ENCODE measurements at places on chromosomes 16 and 17.
A peak's percentile ranks its signal among the peaks of the same experiment; 100 is the strongest.

- DNase-seq, result no peak
Observed at GRCh38 chr17:21374441-21375161, 1.6 kb upstream of the KCNJ12 start.

- no peak for DNase-seq
Observed at GRCh38 chr16:22356930-22357634, 17.3 kb downstream of the CDR2 start.

- DNase-seq, result no peak
Observed at GRCh38 chr16:10967986-10968385, 23.6 kb downstream of the CLEC16A start.

GRCh38 chr17:30379903-30380381 is 1.2 kb downstream of the CPD start:
- DNase-seq, result peak; percentile 86

DNA sequence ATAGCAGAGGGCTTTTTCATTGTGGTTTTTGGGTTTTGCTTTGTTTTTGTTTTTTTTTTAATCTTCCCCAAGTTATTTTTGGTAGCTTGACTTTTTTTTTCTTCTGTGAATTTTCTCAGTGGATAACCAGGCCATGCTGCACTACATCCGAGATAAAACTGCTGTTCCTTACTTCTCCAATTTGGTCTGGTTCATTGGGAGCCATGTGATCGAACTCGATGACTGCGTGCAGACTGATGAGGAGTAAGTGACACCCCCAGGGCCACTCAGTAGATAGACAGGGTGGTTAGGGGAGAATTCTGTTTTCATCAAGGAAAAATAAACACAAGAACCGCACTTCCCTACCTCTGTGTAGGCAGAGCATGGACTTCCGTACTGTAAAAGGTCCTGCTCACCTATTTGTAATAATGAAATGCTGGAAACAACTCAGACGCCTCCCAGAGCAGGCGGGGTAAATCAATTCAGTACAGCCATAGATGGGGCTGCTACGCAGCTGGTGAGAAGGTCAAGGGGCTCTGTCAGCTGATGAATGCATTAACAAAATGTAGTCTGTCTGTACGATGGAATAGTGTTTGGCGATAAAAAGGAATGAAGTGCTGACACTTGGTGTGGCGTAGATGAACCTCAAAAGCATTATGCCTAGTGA is 28.6 kb downstream of the CLEC16A start:
- DNase-seq, result peak; percentile 27

- DNase-seq, result peak; percentile 62
Observed at GRCh38 chr16:11768849-11769248, 26.2 kb upstream of the TXNDC11 start.

- DNase-seq, result no peak
Observed at GRCh38 chr17:10200645-10201044, 2.2 kb upstream of the GAS7 start.

DNA sequence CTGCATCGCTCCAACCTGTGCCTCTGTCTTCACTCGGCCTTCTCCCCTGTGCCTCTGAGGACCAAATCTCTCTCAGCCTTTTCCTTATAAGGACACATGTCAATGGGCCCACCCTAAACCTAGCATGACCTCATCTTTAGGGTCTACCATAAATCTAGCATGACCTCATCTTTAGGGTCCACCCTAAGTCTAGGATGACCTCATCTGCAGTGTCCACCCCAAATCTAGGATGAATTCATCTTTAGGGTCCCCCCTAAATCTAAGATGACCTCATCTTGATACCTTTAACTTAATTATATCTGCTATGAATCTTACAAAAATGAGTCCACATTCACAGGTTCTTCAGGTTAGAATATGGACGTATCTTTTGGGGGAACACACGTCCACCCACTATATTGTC is 131.1 kb upstream of the RPL38 start:
- DNase-seq, result no peak

DNA sequence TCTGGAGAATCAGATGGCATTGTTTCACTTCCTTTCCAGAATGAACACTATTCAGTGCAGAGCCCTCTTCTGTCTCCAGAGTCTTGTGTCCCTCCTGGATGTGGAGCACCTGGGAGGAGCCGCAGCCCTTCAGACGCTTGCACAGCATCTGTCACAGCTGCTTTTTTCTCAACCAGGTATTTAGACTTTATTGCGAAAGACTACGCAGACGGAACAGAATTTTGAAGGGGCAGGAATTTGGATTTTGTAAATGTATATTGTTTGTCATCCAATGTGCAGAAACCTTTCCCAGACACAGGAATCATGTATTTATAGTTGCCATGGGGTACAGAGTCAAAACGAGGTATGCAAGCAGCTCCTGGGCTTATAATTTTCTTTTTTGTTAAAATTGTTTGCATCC is 20.4 kb downstream of the HEATR3 start:
- no peak for DNase-seq

- no peak for DNase-seq
Observed at GRCh38 chr16:14353340-14353739, 276.7 kb downstream of the PARN start.

- peak; percentile 61 for DNase-seq
Observed at GRCh38 chr16:86664522-86665318, 86.4 kb downstream of the FOXL1 start.

DNA sequence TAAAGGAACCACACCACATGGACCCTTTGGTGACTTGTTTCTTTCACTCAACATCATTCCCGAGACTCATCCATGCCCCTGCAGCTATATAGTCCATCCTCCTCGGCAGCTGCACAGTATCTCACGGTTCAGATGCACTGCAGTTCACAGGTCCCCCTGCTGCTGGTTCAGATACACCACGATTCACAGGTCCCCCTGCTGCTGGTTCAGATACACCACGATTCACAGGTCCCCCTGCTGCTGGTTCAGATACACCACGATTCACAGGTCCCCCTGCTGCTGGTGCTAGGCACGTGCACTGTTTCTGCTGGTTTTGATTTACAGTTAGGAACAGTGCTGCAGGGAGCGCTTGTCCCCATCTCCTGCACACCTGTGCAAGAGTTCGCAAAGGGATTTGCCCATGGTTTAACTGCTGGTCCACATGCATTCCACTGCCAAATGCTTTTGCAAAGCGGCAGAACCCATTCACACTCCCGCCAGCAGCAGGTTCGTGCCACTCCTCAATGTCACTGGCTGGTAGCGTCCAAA is 3.8 kb downstream of the HSDL1 start:
- no peak for DNase-seq

DNA sequence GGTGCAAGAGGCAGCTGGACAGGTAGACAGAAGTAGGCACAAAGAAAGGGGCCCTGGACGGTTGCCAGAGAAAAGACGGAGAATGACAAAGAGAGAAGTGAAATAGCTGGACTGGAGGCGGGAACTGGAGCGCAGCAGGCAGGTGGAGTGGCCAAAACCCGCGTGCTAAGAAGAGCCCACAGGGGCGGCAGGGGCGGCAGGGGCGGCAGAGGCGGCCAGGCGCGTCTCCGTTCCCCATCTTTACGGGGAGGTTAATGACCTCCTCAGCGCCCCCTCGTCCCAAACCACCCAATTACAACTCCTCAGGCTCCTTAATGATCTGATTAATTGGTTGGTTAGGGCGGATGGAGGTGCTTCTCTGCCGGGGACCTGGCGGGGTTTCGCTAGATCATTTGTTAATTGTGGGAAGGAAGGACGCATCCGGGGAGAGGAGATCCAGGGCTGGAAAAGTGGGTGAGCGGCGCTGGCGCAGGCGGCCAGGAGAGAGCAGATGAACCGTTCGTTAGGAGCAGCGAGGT is 15.4 kb upstream of the HOXB9 start:
- no peak for DNase-seq

DNA sequence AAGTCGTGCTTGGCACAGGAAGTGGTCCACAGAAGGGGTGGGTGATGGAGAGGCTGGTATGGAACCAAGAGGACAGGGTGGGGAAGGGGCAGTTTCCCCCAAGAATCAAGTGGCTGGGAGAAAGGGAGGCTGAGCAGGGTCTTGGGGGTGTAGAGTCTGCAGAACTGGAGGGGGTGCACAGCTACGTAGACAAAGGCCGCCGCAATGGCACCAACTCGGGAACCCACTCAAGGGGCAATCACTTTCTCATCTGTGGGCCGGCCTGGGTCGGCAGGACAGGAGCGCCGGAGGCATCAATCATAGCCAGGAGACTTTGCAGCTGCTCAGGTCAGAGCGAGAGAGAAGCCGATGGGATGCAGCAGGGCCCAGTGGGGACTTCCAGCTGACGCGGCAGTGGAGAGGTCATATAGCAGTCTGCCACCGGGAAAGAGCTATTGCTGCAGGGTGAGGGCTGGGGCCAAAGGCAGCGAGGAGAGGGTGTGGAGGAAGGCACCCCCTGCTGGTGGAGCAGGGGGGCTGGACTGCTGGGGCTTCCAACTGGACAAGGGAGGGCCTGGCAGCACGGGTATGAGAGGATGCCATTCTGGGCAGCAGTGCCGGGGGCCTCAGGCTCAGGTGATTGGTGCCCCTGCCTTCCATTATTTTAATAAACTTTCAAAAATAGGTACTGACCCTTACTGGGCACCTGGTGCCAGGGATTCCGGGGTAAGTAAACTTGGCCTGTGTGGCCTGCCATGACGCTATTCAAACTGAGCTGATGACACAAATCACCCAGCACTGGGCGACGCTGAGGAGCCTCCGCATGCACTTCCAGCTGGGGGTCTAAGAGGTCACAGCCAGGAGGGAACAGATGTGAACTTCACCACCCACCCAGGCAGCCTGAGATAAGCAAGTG is 52.5 kb upstream of the MTSS2 start:
- peak; percentile 17 for DNase-seq

DNA sequence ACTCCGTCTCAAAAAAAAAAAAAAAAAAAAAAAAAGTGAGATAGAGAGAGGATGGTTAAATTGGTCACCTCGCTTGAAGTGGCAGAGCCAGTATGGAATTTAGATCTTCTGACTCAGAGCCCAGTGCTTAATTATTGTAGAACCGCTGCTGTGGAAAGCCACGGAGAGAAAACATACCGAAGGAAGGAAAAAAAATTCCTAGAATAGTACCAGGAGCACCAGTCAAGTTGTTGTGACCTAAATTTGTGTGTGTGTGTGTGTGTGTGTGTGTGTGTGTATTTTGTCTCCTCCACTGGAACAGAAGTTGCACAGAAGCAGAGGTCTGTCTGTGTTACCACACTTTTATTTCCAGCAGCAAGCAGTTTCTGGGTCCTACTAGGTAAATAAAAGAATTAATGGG is 10.6 kb upstream of the NUP85 start:
- no peak for DNase-seq

- DNase-seq, result no peak
Observed at GRCh38 chr16:81767987-81768592, 11.0 kb upstream of the PLCG2 start.

- no peak for DNase-seq
Observed at GRCh38 chr16:58509256-58510096, 5.8 kb upstream of the SETD6 start.

- no peak for DNase-seq
Observed at GRCh38 chr16:82067042-82067803, 32.2 kb downstream of the HSD17B2 start.

- peak; percentile 68 for DNase-seq
Observed at GRCh38 chr17:58556833-58557250, 42.4 kb upstream of the MTMR4 start.

GRCh38 chr16:89720551-89720812 is 216 bp downstream of the VPS9D1 start:
- no peak for DNase-seq

GRCh38 chr17:76326306-76326705 is 18.2 kb upstream of the QRICH2 start:
- no peak for DNase-seq

DNA sequence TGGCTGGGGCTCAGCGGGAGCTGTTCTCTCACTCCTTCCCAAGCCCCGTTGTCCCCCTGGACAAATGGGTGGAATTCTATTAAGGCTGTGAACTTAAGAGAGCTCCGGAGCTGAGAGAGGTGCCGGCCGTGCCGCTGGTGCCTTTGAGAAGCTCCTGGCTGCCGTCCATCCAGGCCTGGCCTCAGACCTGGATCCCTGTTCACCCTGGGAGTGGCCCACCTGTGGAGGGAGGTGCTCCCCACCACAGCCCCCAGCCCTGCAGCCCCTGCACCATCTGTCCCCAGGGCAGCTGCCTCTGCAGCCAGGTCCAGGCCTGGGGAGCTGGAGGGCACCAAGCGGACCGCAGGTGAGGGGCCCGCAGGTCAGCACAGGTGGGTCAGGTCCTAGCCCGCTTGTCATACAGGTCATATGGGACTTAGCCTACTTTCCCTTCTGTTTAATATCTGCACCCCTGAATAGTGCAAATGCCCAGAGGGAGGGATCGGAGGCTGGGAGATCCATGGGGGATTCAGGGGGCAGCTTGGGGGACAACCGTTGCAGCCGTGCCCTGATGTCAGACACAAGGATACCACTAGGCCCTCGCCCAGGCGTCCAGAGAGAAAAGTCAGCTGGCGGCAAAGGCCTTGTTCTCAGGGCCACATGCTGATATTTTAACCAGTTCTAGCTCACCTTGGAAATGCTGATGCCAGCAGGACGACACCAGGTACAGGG is 15.2 kb upstream of the METRNL start:
- no peak for DNase-seq

GRCh38 chr16:80019395-80019794 is 418.9 kb upstream of the MAF start:
- peak; percentile 3 for DNase-seq
